ENCODE measurements at places on chromosomes 6 and 20. TPM values are rescaled to one million over a fixed set of nuclear protein-coding genes. Genes with fewer than 3 reads are reported as not detected.

GRCh38 chr20:47711046-47711752 is 74.1 kb downstream of the SULF2 start:
- no peak for DNase-seq

GRCh38 chr6:148164645-148165044 is 178.0 kb upstream of the SASH1 start:
- DNase-seq: no peak

MCHR2 gene
- not detected for total RNA-seq

MYBL2 gene
- total RNA-seq: 16.4 TPM

VWA7 gene
- total RNA-seq: 3.1 TPM

DOP1A gene
- total RNA-seq: 25.8 TPM

Data from MCF 10A (cell line).